ENCODE measurements at places on chromosomes 7 and 10.

GRCh38 chr10:22931948-22932347, 4.1 kb downstream of the ARMC3 start:
- no peak for DNase-seq

DNA sequence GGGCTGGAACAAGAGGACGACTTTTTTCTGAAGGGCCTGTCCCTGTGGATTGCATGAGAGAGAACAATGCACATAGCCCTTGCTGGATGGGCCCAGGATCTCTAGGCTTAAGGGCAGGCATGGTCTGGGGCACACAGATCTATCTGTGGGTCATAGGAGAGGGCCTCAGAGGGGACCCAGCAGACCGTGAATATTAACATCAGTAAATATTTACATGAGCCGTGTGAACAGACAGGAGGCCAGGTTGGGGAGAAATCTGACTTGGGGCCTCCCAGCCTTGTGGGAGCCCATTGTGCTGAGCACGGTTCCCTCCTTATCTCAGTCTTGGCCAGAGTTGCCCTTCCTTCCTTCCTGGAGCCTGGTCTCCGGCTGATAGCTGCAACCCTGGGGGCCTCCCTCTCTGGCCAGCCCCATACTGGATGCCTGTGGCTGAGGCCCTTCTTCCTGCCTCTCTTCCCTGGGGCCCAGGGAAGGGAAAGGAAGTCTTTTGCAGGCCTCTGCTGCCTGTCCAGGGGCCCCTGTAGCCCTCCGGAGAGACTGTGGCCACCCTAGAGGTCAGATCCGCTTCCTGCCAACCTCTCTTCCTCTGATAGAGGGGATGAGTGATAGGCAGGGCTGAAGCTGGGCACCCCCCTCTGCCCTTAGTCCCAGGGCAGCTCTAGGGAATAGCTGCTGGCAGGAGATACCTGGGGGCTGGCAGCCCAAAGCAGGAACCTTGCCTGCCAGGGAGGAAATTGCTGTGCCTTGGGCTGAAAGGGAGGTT, 44.5 kb upstream of the TRIM8 start:
- DNase-seq: peak; percentile 96

GRCh38 chr10:1434202-1434601, 303.1 kb downstream of the ADARB2 start:
- DNase-seq: no peak

DNA sequence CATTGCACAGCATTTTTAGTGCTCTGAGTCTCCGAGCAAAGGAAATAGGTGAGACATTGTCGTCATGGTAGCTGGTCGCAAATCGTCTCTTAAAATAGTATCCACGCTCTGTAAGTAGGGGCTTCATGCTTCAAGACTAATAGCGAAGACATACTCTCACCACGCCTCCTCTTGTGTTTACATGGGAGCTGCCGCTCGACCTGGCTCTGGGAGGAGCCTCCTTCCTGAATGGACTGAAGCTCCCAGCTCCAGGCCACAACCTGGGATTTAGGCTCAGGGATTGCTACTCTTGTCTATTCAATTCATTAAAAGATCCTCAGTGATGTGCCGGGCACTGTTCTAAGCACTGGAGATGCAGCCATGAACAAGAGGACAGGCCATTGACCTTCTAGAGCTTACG, 196.1 kb upstream of the GALNT17 start:
- DNase-seq: no peak

GRCh38 chr10:48458662-48459048, 146.2 kb downstream of the ARHGAP22 start:
- DNase-seq: no peak

- no peak for DNase-seq
Measured at GRCh38 chr7:128963327-128963757, 25.6 kb downstream of the IRF5 start.

GRCh38 chr10:22054961-22055360, 51.4 kb upstream of the DNAJC1 start:
- no peak for DNase-seq

DNA sequence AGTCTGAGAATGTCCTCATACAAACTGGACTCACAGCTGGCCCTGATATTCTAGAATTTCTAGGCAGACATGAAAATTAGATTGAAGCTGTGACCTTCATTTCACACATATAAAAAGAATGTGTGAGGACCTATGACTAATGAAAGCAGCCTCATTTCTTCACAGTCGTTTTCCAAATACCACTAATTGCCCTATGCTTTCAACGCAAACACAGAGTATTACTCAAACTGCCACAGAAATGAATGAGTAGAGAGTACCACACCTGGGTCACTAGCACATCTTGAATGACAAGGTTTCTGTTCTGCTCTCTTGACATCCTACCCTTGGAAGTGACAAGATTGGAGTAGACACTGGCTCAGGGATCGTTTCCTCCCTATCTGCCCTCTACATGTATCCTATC, 142.4 kb downstream of the C1GALT1 start:
- DNase-seq: no peak

Measured in GDM1 (cell line).